ENCODE measurements at places on chromosomes 1 and 21.

DNA sequence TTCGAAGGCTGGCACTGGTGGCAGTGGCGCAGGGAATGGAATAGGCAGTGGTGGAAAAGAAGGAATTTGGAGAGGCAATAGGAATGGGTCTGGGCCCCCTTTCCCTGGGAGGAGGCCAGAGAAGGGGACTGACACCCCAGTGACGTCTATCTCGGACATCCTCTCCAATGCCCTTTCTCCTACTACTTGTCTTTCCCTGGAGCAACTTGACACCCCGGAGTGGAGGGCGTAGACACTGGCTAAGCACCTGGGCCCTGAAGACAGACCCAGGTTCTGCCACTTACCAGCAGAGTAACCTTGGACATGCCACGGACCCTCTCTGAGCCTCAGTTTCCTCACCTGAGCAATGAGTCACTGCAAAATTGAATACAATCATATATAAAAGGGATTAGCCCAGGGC lies 86.8 kb downstream of the CAMK2N1 start:
- no peak for DNase-seq

DNA sequence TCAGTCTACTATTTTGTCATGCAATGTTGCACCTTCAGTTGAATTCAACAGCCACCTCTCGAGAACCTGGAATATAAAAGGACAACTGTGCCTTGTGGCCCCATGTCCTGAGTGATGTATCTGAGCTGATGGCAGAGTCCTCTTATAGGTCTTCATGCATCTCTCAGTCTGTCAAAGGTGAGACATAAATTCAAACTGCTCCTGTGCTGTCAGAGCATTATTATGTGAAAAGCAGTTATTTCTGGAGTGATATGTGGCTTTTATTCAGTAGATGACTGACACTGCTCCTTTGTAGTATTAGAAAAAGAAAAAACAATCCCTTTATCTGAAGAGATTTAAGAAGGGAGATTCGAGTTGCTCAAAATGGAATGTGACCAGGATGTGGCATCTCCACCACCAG lies 8.4 kb downstream of the S100A10 start:
- no peak for DNase-seq

DNA sequence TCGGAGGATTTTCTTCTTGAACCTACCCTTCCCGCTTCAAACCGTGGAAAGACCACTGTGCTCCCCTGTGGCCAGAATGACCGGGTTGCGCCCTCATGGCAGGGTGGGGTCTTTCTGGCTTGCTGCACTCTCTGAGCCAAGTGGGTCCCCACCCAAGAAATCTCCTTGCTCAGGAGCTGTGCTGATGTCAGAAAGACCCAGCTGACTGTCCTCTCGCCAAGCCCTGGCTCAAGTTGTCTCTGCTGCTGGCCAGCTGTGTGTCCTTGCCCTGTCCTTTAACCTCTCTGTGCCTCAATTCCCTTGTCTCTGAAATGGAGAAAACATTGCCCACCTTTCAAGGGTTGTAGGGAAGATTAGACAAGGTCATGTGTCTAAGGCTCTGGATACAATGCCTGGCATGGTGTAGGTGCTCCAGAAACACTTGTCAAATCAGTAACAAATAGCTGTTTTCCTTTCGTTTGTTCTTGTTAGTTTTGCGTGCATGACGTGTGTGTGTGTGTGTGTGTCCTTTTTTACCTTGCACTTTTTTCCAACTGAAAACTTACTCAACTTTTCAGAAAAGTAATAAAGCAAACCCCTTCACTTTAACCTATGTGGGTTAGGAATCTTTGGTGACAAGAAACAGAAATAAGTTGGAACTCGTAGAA lies 41.1 kb upstream of the RPL11 start:
- DNase-seq, result no peak

- DNase-seq, result peak; percentile 20
These were observed 664 bp downstream of the FAM89A start for GRCh38 chr1:231039161-231040018.

- DNase-seq, result no peak
These were observed 509.8 kb upstream of the ADAMTS5 start for GRCh38 chr21:27476696-27477095.

DNA sequence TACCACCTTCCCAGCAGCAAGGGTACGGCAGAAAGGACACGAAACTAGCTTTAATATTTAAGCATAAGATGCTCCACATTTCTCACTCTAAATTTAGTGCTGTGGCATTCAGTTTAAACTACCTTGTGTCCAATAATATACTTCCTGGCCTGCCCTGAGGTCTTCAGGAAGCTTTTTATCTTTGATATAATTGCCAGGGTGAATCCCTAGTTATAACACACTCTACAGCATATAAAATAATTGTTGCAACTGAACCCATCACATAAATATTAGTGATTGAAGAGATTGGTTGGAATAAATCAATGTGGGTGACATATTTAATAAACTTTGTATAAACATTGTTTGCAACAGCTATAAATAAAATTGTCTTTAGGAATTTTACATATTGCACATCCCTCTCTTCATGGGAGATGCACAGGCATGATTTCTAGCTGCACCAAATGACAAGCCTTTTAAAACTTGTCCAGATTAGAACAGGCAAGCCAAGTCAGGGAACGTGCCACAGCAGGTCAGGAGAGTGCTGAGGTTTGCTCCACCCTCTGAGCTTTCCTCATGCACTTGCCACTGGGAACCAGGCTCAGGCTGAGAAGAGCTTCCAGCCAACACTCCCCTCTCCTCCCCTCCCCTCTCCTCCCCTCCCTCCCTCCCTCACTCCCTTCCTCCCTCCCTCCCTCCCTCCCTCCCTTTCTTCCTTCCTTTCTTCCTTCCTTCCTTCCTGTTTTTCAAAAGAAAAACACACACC lies 623.2 kb upstream of the PKN2 start:
- no peak for DNase-seq

DNA sequence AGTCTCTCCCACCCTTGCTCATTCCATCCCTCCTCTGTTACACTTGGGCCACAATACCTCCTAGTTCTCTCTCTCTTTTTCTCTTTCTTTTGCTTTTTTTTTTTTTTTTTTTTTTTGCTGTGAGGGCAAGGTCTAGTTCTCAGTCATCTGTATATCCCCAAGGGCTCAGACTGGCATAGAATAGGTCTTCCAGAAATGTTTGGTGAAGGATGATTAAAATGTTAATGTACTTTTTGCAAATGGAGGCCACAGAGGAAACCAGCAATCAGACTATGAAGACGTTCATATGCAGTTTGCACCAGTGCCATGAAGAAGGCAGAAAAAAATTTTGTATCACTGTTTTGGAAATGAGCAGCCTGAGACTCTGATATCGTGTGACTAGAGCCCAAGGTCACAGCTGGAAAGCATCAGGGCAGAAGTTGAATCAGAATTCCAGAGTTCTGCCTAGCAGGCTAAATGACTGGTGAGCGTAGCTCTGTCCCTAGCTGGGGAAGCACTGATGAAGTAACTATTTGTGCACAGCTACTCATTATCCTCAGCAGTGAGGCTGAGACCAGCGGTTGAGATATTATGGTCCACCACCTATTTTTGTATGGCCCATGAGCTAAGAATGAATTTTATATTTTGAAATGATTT lies 186.5 kb downstream of the TGFBR3 start:
- no peak for DNase-seq

DNA sequence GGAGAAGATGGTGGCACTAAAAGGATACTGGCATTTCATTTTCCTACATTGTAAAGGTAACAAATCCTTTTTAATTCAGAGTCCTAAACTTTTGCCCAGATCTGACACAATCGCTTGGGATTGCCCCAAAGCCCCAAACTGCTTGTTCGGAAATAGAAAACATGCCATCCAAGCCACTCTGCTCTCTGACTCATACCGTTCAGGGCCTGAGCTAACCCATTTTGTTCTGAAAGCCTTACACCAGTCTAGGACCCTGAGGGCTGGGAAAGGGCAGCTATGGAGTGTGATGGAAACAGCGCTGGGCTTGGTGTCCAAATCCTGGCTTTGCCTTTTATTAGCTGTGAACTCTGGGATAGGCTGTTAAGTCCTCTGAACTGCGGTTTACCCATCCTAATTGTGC lies 159.4 kb upstream of the UBE2U start:
- no peak for DNase-seq

- no peak for DNase-seq
These were observed 89.5 kb upstream of the RUNX3 start for GRCh38 chr1:25019337-25020172.

GRCh38 chr21:23394458-23394857 lies 2212.8 kb downstream of the MRPL39 start:
- no peak for DNase-seq

DNA sequence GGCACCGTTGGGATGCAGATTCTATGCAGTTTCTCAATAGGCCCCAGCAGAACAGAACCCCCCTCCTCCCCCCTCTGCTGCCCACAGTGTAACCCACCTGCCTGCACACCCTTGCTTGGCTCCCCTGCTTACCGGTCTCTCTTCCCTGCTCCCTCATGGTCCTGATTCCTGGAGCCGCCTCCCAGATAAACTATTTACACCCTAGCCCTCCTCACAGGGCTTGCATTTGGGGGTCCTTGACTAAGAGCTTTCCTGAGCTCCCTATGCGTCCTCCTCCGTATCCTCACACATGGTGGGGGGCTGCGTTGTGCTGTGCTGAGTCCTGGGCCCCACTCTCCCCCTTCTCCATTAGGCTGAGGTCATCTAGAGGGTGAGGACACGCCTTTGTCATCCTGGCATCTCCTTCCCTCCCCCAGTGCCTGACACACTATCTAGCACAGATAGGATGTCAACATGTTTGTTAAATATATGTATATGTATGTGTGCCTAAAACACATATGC lies 121.9 kb downstream of the GRIK3 start:
- DNase-seq, result no peak

- peak; percentile 12 for DNase-seq
These were observed 569 bp upstream of the WARS2 start for GRCh38 chr1:119141020-119141424.

- DNase-seq, result no peak
These were observed 1.4 kb downstream of the PTPRF start for GRCh38 chr1:43531906-43532584.

GRCh38 chr1:67429011-67429527 lies 1.1 kb downstream of the SERBP1 start:
- DNase-seq, result no peak

- DNase-seq, result no peak
These were observed 103.7 kb downstream of the CCDC185 start for GRCh38 chr1:223496883-223497282.

DNA sequence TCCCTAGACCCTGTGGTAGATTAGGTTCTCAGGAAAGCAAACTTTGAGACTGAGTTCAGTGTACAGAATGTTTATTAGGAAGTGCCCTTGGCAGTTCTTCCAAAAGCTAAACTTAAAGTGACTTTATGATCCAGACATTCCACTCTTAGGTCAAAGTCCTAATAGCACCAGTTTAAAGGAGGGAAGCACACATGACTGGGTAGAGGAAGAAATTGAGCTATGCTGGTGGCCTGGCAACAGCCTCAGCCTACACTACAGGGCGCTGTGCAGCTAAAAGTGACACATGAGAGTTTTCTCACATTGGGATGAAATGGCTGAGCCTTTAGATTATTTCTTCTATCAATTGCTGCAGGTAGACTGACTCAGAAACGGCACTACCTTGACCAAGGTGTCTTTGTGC lies 280.4 kb downstream of the BRINP2 start:
- no peak for DNase-seq

DNA sequence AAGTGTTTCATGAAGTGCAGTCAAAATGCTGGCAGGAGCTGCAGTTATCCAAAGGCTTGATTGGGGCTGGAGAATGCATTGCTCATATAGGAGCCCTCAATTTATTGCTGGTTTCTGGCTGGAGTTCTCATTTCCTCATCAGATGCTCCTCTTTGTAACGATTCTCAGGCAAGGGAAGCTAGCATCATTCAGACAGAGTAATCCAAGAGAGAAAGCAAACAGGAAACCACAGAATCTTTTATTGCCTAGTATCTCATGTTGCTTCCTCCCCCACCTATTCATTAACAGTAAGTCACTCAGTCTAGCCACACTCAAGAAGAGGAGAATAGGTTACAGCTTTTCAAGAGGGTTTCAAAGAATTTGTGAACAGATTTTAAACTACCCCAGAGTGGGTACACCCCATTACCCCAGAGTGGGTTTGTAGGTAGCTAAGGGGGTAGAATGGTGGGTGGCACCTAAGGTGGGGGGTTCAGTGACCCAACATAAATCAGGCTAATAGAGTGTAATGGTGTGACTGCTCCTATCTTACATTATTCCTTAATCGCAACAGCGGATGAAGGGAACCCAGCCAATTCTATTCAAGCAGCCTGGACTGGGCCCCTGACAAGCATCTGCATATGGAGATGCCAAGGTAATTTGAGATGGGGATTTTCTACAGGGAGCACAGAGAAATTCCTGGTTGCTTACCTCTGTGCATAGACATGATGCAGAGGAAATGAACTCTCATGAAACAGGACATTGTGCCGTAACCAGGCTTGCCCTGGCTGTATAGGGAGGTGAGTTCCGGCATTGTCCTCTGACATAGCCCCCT lies 67.1 kb downstream of the KCNJ15 start:
- DNase-seq, result no peak

DNA sequence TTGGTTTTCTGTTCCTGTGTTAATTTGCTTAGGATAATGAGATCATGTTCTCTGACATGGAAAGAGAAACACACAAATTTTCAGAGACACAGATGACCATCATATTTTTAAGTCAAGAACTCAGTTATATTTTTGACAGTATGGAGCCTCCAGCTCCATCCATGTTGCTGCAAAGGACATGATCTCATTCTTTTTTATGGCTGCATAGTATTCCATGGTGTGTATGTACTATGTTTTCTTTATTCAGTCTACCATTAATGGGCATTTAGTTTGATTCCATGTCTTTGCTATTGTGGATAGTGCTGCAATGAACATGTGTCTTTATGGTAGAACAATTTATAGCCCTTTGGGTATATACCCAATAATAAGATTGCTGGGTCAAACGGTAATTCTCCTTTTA lies 47.0 kb downstream of the DDR2 start:
- DNase-seq, result no peak

- DNase-seq, result no peak
These were observed 22.9 kb downstream of the CBR1 start for GRCh38 chr21:36092681-36093080.

GRCh38 chr1:190699165-190699564 lies 221.5 kb upstream of the BRINP3 start:
- DNase-seq, result no peak

DNA sequence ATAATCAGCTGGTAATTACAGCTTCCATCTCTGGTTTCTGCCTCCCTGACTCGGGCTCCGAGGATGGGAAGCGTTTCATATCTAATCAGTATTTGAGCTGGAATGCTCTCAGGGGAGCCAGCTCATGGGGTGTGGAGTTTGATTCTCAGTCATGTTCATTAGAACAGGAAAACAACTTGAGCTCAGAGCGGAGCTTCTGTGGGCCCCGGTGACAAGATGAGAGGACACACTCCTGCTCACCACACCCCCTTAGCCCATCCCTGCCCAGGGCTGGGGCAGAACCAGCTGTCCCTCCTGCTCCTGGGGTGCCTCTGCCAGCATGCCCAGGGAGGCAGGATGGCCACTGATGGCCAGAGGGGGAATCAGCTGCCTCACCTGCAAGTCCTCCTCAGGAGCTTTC lies 726.0 kb downstream of the PTPRU start:
- DNase-seq, result no peak
